ENCODE measurements at places on chromosomes 12 and 14. TPM values are rescaled to one million over a fixed set of nuclear protein-coding genes. Genes with fewer than 3 reads are reported as not detected.

DNA sequence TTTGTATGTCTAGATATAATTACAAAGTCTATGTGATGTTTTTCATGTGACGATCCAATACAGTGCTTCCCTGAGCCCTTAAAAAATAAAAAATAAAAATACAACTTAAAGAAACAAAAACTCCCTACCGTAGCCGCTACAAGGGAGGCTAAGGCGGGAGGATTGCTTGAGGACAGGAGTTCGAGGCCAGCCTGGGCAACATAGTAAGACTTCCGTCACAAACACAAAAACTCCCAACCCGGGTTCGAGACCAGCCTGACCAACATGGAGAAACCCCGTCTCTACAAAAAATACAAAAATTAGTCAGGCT lies 669 bp upstream of the CDKN3 start:
- H3K27ac ChIP-seq = peak overlapping the region; percentile 70
- peaks cover 1% of the 10 kb centered on the region for H3K36me3 ChIP-seq
- H3K4me3 ChIP-seq = peak overlapping the region; percentile 88
- no peak for DNase-seq

DNA sequence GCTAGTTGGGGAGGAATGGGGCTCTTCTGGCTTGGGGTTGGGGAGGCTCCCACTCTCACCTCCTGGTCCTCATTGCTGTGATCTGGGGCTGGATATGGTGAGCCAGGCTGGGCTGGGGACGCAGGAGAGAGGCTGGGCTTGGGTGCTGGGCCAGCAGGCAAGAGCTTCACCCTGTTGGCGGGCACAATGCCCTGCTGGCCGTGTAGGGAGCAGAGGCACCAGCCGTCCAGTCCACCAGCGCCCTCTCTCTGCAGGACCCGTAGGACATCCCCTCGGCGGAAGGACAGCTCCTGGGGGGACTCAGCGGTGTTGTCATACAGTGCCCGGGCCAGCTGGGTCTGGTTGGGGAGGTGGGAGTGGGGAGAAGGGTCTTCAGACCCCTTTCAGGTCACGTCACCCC lies 4.5 kb downstream of the EFS start:
- H3K27me3 ChIP-seq = peaks cover 13% of the 10 kb centered on the region
- H3K27ac ChIP-seq = no peak overlapping the region
- H3K4me1 ChIP-seq = peaks cover 6% of the 10 kb centered on the region
- H3K36me3 ChIP-seq = no peaks in the 10 kb centered on the region

DNA sequence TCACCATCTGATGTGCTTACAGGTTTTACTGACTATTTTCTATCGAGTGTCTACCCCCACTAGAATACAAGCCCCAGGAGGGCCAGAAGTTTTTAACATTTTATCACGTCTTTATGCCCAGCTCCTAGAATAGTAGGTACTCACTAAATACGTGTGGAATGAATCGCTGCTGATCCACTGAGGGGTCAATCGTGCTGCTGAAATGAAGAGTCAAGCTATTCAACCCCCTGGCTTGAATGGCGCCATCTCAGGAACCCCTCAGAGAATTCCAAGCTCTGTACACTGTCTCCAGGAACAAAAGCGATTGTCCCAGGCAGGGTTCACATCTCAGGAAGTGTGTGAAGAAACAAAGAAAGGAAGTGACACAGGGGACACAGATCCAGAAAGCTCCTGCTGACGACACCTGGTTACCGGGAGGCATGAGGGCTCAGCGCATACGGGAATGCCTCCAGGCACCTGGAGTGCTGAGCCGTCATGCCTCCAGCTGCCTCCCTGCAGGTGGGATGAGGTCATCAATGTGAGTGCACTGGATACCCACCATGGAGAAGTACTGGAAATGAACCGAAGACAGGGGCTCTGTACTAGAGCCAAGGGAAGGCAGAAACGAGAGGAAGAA lies 45.6 kb downstream of the PITPNM2 start:
- peaks cover 3% of the 10 kb centered on the region for H3K36me3 ChIP-seq
- no peaks in the 10 kb centered on the region for H3K27me3 ChIP-seq
- H3K4me3 ChIP-seq = no peak overlapping the region
- H3K27ac ChIP-seq = no peak overlapping the region

The NXPH4 gene
- 0.24 TPM for total RNA-seq

DNA sequence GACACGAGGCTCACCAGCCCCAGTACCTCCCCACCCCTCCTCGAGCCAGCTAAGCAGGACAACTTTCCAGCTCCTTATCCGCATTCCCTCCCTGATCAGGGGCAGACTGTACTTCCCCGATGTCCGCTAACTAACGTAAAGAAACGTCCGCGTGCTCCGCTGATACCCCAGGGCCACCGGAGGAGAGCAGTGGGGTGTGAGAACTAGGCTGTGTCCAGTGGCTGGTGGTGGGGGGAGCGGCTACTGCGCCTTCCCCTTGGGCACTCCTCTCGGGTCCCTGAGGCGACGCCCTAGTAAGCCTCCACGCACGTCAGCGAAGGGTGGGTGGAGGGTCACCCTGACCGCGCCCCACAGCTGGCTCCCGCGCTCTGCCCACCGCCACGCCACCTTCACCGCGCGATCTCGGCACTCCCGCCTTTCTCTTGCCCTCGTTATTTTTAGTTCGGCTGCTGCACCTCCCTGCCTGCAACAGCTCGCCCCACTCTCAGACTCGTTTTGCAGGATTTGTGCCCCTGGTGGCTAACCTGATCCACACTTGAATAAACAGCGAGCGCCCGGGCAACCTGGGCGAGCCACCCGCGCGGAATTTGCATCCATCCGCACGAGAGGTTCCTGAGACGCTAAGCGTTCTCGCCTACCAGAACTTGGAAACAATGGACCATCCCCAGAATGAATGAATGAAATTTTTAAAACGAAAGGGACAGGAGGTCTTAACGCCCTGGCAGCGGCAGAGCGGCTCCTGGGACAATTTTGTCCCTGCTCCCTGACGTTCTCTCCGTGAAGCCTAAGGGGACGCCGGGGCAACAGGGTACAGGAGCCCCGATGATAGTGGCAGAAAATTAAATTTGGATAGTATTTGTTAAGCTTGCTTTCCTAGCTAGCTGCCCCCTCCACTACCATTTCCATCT lies 6.9 kb upstream of the BMP4 start:
- no peaks in the 10 kb centered on the region for H3K36me3 ChIP-seq
- H3K27me3 ChIP-seq = peaks cover 40% of the 10 kb centered on the region
- DNase-seq = peak; percentile 20
- peak overlapping the region; percentile 17 for H3K4me3 ChIP-seq
- no peak overlapping the region for H3K27ac ChIP-seq
